ENCODE measurements at places on chromosomes 1 and 21.

GRCh38 chr1:86991549-86992186 lies 77.2 kb downstream of the HS2ST1 start:
- DNase-seq: no peak

GRCh38 chr1:46302641-46303037 lies 777 bp downstream of the LRRC41 start:
- DNase-seq: peak; percentile 90

DNA sequence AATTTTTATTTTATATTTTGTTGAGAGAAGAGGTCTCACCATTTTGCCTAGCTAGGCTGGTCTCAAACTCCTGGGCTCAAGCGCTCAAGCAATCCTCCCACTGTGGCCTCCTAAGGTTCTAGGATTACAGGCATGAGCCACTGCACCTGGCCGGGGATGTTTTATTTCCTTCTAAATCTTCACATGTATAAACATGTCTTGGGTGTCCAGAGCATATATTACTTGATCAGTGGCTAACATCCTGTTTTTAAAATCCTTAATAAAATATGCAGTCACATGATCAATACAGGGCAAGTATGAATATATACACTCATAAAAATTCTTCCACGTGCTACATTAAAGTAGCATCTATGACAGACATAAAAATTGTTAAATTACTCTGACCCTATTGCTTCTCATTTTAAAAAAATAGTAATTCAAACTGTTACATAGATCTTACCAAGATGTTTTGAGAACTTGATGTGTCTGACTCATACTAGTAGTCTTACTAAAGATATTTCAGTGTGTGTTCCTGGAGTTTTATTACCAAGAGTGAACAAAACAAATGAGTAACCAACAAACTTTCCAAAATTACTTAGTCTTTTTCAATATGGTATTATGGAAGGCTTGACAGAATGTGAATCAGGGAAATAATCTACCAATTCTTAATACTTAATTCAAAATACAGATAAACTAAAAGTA lies 222.5 kb downstream of the SLC45A1 start:
- DNase-seq: no peak

GRCh38 chr1:77239311-77239710 lies 20.1 kb upstream of the PIGK start:
- DNase-seq: no peak

DNA sequence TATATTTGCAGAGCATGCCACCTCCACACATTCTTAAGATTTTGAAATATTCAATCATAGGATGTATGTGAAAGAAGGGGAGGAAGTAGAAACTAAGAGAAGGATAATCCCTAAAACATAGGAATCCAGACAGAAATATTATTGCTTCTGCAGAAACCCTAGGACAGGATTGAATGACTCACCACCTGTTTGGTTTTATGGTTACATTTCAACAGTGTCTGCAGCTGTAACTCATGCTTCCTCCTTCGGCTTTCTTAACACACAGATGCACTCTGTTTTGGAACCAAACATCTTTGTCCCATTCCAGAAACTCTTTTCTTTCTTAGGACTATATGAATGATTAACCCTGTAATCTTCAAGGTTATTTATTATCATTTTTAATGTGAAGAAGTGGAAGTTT lies 20.7 kb downstream of the RGS7 start:
- no peak for DNase-seq

DNA sequence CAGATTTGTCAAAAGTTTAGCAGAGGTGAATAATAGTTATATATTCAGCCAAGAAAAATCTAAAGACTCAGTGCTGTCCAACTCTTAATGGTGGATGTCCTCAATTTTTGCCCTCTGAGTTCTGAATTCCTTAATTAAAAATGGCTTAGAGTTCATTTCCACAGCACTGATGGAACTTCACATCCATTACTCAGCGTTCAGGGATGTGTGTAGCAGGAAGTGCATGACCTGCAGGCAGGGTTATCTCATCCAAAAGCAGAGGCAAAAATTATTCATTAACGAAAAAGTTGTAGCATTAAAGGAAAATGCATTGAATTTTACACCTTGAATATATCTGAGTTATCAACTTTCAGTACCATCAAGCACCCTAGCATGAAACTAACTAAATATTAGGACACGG lies 96.7 kb downstream of the ZP4 start:
- DNase-seq: no peak

DNA sequence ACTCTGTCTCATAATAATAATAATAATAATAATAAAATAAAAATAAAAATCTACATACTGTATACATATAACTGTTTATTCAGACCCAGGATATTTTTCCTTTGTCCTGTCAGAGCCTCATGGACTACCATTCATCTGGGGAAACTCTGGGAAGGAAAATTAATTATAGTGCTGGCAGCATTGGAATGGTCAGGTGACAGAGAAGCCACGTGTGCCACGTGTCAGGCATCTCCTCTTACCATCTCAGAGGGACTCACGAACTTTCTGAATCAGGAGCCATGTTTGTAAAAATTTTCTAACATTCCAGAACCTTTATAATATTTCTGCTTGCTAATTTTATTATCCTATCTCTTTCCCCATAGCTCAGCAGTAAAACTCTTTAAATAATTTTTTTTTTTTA lies 97.8 kb upstream of the HNRNPU start:
- DNase-seq: no peak

- no peak for DNase-seq
Observed at GRCh38 chr21:31908106-31909031, 35.5 kb downstream of the HUNK start.

- DNase-seq: no peak
Observed at GRCh38 chr1:150626150-150626549, 3.3 kb downstream of the ENSA start.

- DNase-seq: no peak
Observed at GRCh38 chr1:196651079-196651478, 764 bp upstream of the CFH start.

DNA sequence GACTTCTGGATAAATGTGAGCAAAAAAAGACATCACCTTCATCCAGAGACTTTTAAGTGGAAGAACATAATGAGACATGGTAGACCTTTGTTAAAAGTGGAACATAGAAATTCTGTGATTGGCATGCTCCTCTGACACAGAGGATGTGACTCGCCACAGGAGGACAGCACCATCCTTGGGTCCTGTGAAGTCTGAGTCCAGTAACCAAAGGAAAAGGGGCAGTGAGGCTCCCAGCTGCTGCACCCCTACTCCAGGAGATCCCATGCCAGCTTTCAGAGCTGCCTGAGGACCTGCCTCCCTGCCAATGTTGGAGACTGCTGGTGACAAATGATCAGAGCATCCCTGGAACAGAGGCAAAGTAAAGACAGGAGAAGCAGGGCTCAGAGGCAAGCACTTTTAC lies 136.2 kb downstream of the BRINP2 start:
- no peak for DNase-seq

- DNase-seq: no peak
Observed at GRCh38 chr1:176604461-176604860, 141.5 kb downstream of the PAPPA2 start.

DNA sequence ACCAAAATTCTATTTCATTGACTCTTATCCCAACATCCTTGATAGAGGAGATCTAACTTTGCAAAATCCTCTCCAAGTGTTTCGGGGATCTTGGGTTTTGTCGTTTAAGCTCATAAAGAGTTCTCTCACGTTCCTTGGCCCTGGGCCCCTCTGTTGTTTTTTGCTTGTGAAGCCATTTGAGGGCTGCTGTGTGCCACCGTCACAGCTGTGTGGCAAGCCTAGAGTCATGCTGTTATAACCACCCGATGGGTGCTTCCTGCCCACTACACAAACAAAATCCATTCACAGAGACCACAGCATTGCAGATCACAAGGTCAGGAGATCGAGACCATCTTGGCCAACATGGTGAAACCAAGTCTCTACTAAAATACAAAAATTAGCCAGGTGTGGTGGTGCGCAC lies 154.1 kb downstream of the ADSS2 start:
- DNase-seq: no peak

- DNase-seq: no peak
Observed at GRCh38 chr1:222732216-222733159, 4.5 kb upstream of the FAM177B start.

GRCh38 chr1:34983700-34984355 lies 1.3 kb downstream of the TMEM35B start:
- no peak for DNase-seq

GRCh38 chr1:100736324-100736723 lies 16.8 kb downstream of the VCAM1 start:
- no peak for DNase-seq

- no peak for DNase-seq
Observed at GRCh38 chr1:26822737-26823395, 3.6 kb upstream of the ZDHHC18 start.

- peak; percentile 61 for DNase-seq
Observed at GRCh38 chr1:110053552-110054428, 16.7 kb downstream of the ALX3 start.

- DNase-seq: no peak
Observed at GRCh38 chr1:199608414-199608813, 419.1 kb upstream of the NR5A2 start.

Data from lower leg skin (tissue), 4 donors.